Stimulated activated CD4-positive, alpha-beta T cell treated with anti-CD3 and anti-CD28 coated beads, Interleukin-1b, Interleukin-23, amount 100 ng/mL, for 1 hour (primary cell): ENCODE measurements at places on chromosomes 3 and 15.

DNA sequence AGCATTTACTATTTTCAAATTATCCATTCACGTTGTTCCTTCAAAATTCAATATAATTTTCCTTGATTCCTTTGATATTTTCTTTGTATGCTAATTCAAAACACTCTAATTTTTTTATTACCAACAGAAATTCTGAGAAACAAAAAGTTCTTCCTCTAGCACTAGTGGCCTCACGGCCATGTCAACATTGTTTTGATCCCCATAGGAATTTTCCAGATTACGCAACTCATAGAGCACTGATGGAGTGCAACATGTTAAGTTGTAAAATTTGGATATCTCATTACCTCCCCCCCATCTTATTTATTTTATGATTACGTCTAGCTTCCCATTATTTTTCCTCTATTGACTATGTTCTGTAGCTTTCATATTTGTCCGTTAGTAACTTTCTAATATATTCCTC lies 745.3 kb downstream of the TUSC7 start:
- no peak for DNase-seq

DNA sequence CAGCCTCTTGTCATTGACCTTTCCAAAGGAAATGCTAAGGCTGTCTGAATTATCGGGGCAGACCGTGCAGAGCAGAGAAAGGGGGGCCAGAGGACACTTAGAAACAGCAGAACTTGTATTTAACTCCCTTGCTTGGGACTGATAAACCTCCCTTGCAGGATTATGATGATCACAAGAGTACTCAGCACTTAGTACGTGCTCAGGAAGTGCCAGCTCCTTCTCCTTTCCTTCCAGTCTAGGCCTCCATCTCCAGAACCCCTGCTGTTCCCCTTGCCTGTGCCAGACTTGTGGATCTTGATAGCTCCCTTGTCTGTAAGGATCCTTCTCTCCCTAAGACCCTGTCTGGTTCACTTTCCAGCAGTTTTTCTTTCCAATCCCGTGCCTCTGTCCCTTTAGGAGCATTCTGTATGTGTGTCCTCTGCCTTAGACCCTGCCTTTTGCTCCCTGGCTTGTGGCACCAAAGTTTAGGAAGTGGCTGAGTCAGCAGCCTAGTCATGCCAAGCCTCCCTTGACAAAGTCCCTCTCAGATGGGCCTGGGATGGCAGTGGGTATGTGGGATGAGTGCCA lies 747 bp downstream of the SORD start:
- no peak for DNase-seq

DNA sequence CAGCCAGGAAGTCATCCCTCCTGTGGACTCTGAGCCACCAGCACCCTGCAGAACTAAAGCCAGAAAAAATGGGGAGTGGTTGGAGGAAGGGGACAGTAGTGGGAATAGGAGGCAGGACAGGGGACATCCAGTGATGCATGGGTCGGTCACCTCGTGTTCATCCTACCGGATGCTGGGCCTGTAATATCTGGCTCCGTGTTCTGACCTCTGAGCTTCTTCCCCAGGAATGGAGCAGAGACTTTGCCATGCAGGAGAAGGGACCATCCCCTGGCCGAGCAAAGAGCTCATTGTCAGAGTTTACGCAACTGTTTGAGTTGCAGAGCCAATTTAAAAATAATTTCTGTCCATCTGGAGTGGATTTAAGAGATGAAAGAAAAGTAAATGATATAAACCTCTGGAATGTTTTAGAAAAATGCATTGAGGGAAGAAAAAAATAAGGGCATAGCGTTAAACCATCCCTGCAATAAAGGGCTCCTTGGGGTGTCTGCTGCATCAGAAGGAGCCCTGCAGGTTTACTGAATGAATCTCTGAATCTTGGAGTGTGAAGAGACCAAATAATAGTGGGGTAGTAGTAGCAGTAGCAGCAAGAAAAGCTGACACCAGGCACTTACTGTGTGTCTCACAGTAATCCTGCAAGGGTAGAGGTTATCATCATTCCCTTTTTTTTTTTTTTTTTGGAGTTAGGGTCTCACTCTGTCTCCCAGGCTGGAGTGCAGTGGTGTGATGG lies 70.9 kb downstream of the AAGAB start:
- DNase-seq, result no peak

- no peak for DNase-seq
These were observed 175.7 kb downstream of the TNIK start for GRCh38 chr3:171284308-171285075.

DNA sequence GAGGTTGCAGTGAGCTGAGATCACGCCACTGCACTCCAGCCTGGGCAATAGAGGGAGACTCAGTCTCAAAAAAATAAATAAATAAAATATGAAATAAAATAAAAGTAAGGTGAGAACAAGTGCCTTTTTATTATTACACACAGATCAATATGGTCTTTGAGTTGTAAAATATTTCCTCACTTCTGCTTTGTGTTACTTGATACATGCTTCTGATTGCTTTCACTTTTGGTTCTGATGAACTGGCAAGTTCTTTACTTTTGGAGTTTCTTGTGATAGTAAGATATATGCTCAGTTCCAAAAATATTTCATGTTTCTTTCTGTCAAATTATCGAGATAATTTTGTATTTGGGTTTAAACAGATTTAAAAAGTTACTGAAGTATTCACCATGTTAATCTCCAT lies 16.6 kb upstream of the GYG1 start:
- no peak for DNase-seq

DNA sequence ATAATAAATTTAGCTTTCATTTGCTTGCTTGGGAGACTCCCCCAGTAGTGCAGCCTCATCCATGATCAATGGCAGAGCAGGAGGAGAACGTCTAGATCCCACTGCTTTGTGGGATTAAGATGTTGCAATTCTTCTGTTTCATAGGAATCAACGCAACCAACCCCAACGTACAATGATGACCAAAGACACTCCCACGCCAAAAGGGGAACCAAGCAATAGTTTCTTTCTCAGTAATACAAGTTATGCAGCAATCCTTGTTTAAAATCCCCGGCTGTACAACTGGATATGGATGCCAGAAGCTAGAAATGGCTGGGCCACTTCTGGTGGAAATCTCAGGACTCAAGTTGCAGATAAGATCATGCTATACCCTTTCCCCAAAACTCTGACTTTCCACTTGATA lies 411.2 kb downstream of the VPS13C start:
- DNase-seq, result no peak

- DNase-seq, result no peak
These were observed 12.9 kb downstream of the B3GNT5 start for GRCh38 chr3:183265834-183266417.

- no peak for DNase-seq
These were observed 345.6 kb downstream of the NLGN1 start for GRCh38 chr3:173743111-173743510.

DNA sequence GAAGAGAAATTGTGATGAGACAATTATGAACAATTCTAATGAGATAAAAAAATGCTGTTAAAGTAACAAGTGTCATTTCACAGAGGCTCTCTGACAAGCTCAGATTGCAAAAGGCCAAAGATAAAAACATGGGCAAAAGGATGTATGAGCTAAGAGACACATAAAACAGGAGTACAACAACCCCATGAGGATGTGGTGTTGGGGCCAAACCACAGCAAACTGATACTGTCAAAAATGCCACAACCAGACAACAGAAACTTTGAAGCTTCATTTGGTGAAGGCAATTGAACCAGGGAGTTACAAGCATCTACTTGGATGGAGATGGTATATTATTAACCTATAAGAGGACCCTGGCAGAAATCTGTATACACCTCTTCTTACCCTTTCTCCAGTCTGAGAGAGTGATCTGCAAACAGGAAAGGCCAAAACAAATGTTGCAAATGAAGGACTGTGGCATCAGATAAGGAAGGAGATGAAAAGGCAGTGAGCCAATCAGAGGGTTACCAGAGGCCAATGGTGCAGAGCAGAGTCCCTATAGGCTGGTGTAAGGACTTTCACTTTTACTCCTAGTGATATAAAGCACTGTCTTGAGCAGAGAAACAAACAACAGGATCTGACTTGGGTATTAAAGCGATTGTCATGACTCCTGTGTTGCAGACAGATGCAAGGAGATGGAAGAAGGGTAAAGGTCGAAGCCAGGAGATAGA lies 659.0 kb downstream of the NTRK3 start:
- DNase-seq, result no peak

- DNase-seq, result no peak
These were observed 276.2 kb downstream of the RAP2B start for GRCh38 chr3:153438271-153438670.

GRCh38 chr3:127405010-127405598 lies 117.3 kb upstream of the PRR20G start:
- no peak for DNase-seq

DNA sequence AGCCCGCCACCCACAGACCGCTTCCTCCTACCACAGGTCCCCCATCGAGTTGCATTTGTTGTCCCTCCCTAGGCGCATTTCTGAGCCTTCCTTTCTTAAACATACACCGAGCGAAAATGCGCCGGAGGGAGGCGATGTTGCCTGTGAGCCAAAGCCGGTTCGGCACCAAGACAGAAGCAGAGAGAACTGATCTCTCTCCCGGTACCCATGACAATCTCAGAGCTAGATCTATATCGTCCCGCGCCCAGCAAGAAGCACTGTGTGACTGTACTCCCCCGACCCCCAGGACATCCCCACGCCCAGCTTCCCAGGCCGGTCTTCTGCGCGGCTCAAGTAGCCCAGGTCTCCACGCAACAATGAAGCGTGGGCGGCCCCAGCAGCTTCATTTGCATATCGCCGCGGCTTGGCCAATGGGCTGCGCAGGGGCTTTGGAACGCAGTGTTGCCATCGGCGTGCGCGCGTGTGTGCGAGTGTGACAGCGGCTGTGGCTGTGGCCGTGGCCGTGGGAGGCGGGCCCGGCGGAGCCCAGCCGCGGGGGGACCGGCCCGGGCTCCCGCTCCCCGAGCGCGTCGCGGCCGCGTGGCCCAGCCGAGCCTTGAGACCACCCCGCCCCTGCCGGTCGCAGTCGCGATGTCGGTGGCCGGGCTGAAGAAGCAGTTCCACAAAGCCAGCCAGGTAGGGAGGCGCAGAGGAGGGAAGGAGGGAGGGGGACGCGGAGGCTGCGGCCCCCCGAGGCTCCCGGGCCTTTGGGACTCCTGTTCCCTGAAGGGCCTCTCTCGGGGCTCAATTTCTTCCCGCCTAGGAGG lies at the start of gene SH3GL3:
Gene SH3GL3, plus strand, starts transcription at position 438 of the 806 bp plus-strand sequence. Its CDS starts 193 bp downstream, at position 631.
- no peak for DNase-seq

DNA sequence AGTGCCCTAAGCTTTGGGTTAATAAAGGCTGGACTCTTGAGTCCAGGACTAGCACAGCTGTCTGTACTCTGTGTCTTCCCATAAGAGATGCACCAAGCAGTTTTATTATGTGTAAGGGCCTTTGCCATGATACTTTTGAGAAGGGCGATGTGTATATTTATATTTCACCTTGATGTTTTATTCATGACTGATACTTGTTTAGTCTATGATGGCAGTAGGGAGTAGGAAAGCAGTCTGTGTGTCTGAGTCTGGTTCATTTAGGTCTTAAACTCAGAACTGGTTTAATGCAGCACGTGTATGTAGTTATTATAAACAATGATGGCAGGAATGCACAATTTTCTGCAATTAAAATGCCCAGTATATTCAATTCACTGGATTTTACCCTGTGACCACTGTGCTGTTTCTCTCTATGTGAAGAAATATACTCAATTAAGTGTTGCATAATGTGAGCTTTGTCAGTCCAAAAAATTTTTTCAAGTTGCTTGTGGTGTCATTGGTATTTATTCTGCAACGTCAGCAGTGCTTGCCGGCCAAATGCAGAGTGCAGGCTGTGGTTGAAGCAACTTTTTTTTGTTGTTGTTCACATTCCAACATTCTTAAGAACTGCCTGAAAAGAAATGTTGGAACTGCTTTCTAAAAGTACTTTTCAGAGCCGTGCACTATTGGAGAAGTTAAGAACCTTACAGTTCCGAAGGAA lies 423.7 kb upstream of the SEMA6D start:
- DNase-seq, result no peak

DNA sequence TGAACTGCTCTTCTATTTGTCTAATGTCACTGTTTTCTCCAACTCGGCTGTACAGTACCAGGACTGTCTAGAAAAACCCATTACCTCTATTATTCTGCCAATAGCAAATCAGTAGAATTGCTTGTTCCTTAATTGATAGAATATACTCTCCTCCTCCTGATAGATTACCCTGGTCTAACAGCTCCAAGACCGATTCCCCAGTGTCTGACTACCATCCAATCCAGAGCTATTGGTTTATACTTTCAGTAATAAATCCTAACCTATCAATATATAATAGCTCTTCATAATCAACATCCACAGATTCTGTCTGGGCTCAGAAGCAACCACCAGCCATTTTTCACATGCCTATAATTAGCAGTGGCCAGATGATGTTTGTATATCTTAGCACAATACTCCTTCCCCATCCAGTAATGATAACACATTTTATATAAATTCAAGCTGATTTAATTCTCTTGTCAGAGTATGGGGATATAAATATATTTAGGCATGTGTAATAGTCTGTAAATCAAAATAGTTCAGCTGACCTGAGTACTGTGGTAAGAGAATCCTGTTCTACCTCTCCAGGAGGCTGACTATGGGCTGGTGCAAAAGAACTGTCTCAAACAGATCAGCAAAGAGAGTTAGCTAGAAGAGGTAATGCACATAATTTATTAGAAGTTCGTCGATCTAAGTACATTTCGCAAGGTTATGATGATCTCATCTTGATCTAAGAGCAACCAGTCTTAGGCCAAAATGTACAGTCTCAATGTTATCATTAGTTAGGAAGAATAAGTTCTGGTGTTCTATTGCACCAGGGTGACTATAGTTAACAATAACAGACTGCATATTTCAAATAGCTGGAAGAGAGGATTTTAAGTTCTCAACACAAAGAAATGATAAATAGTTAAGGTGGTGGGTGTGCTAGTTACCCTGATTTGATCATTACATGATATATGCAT lies 193.4 kb downstream of the SHOX2 start:
- DNase-seq, result no peak

- DNase-seq, result no peak
These were observed 488.8 kb upstream of the DPPA4 start for GRCh38 chr3:109825971-109826810.

- DNase-seq, result no peak
These were observed 97.2 kb downstream of the SEC22A start for GRCh38 chr3:123298903-123299302.

DNA sequence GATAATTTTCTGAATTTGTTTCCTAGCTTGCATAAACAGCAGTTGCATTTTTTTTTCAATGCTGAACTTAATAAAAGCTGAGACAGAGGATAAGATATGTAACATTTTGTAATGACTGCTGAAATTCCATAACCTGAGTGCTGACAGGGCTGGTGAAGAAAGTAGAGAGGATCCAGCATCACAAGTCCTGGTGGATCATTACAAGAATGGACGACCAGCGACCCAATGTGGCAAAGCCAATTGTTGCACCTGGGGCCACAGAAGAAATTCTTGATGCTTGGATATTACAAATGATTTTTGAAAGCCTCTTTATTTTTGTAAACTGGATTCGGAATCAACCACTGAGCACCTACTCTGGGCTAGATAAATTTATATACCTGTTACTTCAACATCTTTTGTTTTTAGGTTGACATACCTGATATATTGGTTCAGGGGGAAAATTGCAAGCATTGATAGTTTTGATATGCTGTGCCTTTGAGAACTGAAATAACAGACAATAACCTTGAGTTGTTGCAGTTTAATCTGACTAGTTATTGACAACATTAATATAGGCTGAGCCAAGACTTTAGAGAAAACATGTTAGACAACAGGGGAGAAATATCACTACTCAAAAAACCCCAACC lies 3.9 kb upstream of the ACTL6A start:
- no peak for DNase-seq
